ENCODE measurements at places on chromosomes 12 and 14. TPM values are rescaled to one million over a fixed set of nuclear protein-coding genes. Genes with fewer than 3 reads are reported as not detected.

DNA sequence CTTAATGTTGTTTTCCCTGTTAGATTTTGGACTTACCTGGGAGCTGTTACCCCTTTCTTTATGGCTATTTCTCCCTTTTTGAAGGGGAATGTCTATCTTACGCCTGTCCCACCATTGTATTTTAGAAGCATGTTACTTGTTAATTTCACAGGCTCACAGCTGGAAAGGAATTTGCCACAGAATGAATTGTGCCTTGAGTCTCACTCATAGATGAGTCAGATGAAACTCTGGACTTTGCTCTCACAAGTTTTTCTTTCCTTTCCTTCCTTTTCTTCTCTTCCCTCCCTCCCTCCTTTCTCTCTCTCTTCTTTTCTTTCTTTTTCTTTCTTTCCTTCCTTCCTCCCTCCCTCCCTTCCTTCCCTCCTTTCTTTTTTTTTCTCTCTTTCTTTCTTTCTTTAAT, 9.3 kb upstream of the ATF7IP start:
- no peaks in the 10 kb centered on the region for H3K36me3 ChIP-seq
- no peak for DNase-seq
- no peaks in the 10 kb centered on the region for H3K27me3 ChIP-seq
- no peak overlapping the region for H3K27ac ChIP-seq
- no peak overlapping the region for H3K4me3 ChIP-seq

DNA sequence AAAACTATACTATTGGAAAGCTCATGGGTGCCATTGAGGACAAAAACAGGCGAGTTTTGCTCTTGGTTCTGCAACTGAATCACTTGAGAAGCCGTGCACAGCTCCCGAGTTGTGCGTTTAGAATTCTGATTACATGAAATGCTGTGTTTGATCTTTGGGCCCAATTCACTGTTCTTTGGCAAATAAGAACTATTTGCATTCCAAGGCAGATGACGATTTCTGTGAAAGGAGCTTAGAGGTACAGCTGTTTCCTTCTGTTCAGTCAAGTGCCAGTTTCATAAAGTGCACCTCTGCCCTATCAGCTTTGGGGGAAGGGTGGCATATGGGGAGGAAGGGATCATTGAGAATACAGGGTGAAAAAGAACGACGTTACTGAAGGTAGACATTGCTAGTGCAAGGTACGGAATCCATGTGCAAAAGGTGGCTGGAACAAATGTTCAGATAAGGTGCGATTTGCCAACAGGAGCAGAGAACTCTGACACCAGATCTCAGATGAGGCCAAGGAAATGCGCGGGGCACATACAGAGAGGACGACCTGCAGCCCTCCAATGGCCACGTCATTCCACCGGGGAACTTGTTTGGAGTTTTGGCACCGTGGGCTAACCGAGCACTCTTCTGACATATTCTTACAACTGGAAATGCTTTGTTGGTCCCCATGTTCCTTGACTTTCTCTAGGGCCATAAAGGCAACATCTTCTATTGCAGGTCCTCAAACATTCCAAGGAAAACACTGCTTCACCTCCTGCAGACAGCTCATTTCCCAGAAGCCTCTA, 30.1 kb downstream of the TCHP start:
- H3K36me3 ChIP-seq = no peaks in the 10 kb centered on the region
- H3K4me3 ChIP-seq = no peak overlapping the region
- no peaks in the 10 kb centered on the region for H3K27me3 ChIP-seq
- no peak overlapping the region for H3K27ac ChIP-seq

GRCh38 chr12:69896653-69897381, 71.8 kb downstream of the MYRFL start:
- H3K4me1 ChIP-seq = no peaks in the 10 kb centered on the region
- H3K36me3 ChIP-seq = no peaks in the 10 kb centered on the region
- H3K27ac ChIP-seq = no peak overlapping the region
- no peak overlapping the region for H3K4me3 ChIP-seq
- no peaks in the 10 kb centered on the region for H3K27me3 ChIP-seq
- no peak for DNase-seq

- no peaks in the 10 kb centered on the region for H3K27me3 ChIP-seq
- no peak overlapping the region for H3K27ac ChIP-seq
- no peak overlapping the region for H3K4me3 ChIP-seq
- H3K4me1 ChIP-seq = no peaks in the 10 kb centered on the region
- no peak for DNase-seq
Observed at GRCh38 chr12:72465940-72466630, 193.9 kb downstream of the TRHDE start.

The GDF3 gene
- total RNA-seq = not detected

The KLRC2 gene
- total RNA-seq = 2.0 TPM
